ENCODE measurements at places on chromosomes 3 and 15.

DNA sequence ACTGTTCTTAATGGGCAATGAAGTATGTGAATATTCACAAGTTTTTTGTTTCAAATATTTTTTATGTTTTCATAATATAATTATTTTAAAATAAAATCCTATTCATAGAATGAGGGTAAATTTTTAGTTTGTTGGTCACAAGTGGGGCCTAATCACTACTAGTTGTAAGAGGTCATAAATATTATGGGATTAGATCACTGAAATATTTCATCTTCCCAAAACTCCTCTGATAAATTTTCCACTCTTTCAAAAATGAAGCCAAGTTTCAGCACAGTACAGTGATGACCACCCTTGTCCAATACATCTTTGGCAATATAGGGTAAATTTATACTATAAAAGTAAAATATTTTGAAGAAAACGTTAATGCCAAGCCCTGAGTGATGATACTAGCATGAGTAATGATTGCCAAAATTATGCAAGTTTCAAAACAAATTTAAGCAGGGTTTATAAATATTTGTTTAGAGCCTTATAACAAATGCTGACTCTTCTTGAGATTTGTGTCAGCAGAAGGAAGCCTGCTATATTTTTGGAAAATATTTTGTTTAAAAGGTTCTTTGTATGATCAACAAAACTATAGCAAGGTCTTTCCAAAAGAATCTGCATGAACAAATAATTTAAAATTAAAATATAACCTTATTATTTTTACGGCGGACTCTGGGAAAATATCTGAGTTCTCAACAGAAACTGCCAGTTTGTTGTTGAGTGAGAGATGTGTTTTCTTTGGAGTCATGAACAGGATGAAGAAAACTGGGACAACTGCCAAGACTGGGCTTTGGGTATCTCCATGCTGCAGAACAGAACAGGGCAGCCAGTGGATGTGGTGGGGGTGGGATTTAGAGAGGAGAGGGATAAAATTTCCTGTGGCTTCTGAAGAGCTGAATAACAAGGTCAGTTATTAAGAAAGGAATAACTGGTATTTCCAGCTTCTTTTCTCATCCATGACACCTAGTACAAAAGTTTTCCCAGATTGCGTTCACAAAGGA, 17.9 kb upstream of the TM4SF1 start:
- DNase-seq: no peak

DNA sequence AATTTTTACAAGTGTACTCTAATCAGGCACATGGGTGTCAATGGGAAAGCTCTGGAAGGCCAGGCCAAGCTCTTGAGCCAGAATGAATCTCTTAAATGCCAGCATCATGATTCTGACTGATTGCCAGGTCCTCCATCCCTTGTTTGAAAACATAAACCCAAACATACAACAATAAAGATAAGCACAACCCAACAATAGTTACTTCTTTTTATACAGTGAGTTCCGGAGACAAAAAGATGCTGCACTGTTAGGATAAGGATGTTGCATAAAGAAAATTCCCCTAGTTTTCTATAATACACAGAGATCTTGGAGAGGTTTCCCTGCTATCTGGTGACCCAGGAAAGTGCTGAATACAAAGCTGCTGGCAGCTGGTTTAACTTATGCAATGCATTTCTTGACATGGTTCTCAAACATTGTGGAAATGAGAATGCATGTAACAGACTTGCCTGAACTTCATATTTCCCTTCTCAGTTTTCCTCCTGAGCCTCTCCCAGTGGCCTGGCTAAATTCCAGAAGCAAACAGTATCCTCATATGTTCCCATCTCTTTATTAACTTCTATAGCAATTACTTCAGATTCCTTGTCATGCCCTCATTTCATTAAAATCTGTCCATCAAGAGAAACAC, 180.1 kb upstream of the PRICKLE2 start:
- DNase-seq: no peak

DNA sequence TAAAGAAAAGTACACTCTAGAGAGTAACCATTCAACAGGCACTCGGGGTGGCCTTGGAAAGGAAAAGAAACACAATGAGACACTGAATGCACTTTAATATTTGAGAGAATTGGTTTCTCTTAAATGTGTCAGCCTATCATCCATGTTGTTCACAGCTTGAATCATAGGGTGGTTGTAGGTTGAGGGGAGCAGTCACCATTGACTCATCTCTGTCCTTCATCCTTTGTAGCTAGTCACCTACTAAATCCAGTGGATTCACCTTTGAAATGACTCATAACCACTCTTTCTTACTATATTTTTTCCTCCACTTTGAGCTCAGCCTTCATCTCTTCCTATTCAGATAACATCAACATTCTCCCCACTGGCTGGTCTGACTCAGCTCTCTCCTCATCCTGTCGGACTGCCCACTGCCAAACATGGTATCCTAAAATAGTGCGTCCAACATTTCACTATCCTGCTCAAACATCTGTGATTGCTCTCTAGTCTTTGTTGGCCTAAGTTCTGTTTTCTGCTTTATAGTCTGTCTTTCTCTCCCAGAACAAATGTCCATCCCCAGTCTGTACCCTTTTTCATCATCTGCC, 182.7 kb upstream of the GADL1 start:
- DNase-seq: no peak

- no peak for DNase-seq
These were observed 86.6 kb upstream of the CHD2 start for GRCh38 chr15:92813485-92813884.

GRCh38 chr3:60086811-60087210, 1037.0 kb upstream of the CFAP20DC start:
- DNase-seq: no peak

DNA sequence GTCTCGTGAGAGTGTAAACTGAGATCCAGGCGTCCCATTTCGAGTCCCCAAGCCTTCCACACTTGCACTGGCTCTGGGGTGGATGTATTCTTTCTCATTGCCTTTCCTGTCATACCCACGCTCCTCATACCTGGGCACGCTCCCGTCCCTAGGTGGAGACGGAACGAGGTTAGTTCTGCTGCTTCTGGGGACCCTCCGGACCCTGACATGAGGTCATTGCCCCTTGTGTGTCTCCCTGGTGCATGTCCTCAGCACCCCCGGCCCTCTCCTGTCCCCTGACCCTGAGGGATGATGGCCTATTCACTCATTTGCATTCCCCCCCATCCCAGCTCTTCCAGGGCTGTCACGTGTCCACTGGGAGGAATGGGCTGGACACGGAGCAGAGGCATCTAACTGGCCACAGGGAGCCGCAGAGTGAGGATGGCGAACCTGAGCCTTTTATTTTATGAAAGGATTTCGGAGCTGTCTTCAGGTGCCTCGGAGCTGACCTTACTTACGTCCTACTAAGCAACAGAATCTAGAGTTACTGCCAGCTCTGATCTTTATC, 8.2 kb downstream of the NIPA1 start:
- no peak for DNase-seq

DNA sequence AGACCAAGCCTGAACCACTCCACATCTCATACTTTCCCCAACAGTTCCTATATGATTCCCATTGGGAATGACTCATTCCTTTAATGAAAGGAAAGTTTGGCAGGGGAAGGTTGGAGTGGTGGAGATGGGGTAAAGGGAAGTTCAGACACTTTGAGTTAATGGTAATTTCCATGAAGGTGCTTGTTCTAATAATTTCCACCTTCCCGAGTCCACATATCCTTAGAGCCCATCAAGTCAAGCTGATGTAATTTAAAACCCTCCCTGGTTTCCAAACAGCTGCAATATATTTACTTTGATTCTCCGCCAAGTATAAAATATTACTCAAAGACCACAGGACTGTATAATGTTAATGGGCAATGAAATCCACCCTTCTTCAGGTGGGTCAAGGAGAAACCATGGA, 95.0 kb upstream of the GALNT15 start:
- no peak for DNase-seq

- DNase-seq: no peak
These were observed 266.6 kb upstream of the ICE2 start for GRCh38 chr15:60745469-60746061.

GRCh38 chr3:197749315-197749600, 425 bp upstream of the FYTTD1 start:
- peak; percentile 79 for DNase-seq

DNA sequence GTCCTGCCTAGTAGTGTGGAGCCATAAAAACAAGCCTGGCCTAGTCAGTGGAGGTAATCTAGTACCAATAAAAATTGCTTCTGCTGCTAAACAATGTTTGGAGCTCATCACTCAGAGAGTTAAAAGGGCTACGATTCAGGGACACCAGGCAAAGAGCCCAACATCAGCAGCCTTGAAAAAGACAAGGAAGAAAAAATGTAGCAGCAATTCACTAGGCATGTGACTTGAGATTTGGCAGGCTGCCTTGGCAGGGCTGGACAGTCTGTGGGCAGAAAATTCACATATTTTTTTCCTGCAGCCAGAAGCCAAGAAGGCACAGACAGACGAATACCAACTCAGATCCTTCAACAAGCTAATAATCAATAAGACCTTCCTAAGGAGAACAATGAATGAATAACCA, 47.2 kb downstream of the IGSF11 start:
- DNase-seq: no peak

- no peak for DNase-seq
These were observed 26.0 kb upstream of the TRIM71 start for GRCh38 chr3:32791833-32792232.

DNA sequence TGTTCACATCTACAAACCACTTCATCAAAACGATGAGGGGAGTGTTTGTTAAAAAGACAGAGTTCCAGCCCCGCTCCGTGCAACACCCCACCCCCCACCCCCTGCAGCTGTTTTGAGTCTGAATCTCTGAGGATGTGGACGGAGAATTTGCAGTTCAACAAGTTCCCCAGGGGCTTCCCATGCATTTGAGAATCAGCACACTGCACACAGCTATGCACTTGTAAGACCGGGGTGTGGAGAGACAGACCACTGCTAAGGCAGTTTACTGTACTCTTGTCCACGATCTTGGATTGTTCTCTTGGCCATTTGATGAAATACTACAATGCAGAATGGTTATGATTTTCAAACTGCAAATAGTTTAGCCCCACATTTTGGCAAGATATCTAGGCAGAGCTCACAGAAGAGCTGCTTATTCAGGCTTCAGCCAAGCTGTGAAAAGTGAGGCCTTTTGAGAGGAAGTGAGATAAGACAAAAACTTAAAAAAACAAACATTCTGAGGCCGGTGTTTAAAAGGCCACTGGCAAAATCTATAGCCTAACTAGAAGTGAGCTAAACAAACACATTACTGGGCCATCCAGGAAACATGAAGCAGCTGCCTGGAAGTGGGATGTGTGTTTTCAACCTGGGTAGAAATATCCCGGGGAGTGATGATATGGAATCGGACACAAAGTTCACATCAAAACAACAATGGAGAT, 308.2 kb upstream of the ADAMTS9 start:
- DNase-seq: no peak

- DNase-seq: no peak
These were observed 46.4 kb upstream of the IQSEC1 start for GRCh38 chr3:13119471-13120220.

DNA sequence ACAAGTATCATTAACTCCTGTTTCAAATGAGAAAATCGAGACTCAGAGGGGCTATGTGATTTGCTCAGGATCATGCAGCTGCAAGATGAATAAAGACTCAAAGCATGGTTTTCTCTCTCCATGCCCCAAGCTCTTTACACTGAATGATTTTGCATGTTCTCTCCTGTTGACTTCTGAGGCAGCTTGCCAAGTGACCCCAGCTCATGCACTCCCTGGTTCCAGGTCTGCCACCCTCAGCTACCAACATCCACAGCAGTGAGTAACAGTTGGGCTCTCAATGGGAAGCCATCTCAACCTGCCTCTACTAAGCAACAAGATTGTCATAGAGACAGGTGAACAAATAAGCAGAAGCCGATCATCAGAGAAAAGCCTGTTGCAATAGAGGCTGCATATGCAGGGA, 116.9 kb upstream of the GADL1 start:
- no peak for DNase-seq

- no peak for DNase-seq
These were observed 47.5 kb downstream of the GTPBP8 start for GRCh38 chr3:113038328-113038727.

GRCh38 chr3:35440826-35441225, 198.5 kb upstream of the ARPP21 start:
- DNase-seq: no peak

DNA sequence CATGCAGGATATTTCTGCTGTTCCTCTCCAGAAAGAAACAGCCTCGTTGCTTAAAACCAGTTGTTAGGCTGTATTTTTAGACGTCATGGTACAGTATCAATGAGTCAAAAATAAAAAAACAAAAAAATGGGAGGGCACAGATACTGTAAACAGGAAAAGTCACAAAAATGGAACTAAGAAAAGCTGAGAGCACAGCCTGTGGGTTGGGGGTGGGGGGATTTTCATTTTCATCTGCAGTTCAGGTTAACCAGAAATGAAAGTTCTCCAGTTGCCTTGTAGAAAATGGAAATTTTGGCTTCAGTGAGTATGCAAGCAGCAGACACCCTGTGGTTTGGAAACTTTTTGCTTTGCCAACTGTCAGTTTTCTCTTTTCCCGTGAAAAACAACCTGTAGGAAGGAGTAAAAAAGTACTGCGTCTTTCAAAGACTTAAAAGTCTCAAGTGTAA, 59.0 kb downstream of the FRMD4B start:
- no peak for DNase-seq

DNA sequence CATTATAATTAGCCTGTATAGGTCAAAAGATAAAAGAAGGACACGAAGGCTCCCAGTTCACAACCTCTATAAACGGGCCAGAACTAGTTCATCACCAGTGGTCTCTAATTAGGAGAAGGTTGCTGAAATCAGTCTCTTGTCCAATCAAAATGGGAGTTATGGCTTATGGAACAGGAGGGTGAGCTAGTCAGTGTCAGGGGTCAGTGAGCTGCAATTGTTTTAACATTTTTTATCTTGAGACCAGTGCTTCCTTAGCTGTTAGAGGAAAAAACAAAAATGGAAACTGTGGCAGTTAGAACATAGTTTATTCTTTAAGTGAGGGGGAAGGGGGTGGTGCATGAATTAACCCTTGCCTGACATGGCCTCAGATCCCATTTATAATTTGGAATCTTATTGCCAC, 141.7 kb downstream of the KCNMB2 start:
- DNase-seq: no peak

DNA sequence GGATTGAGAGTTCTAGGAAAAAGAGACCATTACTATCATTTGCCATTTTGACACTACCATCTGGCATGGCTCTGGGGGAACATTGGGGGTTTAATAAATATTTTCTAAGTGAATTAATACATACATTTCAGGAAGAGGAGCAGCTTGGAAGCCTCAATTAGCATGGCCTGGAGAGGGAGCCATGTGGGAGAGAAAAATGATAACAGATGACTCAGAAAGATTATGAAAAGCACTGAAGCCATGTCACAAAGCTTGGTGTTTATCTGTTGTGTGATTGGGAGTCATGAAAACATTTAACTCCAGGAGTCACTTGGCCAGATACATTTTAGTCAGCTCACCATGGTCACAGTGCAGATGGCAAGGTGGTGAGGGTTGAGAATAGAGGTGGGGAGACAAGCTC, 121.0 kb downstream of the SSR3 start:
- no peak for DNase-seq

GRCh38 chr3:186646106-186646505, 5.9 kb downstream of the FETUB start:
- DNase-seq: no peak

Measured in NCI-H2171 (cell line).